ENCODE measurements at places on chromosomes 2 and 18.

GRCh38 chr18:37565101-37565976 is at the start of gene CELF4:
CELF4 (minus strand) TSS chr18:37565798.
- peak; percentile 29 for DNase-seq

GRCh38 chr2:3595985-3596384 is 1.1 kb downstream of the COLEC11 start:
- DNase-seq, result no peak

- no peak for DNase-seq
Measured at GRCh38 chr2:68827666-68828065, 43.5 kb downstream of the BMP10 start.

GRCh38 chr2:102141970-102142828 is at the start of gene IL1R1:
IL1R1 (plus strand) TSS chr2:102142746; CDS start chr2:102157725, 14,979 bp downstream.
- DNase-seq, result peak; percentile 89

DNA sequence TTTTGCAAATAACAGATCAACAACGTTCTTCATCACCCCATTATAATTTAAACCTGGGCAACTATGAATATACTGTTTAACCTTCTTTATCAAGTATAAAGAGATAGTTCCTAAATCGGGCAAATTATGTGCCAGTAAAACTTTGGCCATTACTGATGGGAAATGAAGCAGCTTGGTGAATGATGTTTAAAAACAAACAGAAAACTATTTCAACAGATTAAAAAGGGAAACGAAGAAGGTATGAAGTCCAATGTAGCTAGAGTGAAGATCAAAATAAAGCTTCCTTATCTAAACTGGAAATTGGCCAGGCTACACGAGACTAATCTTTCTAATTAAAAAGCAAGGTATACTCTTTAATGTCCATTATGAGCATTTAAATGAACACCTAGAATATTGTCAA is 6.7 kb upstream of the RBBP8 start:
- no peak for DNase-seq

DNA sequence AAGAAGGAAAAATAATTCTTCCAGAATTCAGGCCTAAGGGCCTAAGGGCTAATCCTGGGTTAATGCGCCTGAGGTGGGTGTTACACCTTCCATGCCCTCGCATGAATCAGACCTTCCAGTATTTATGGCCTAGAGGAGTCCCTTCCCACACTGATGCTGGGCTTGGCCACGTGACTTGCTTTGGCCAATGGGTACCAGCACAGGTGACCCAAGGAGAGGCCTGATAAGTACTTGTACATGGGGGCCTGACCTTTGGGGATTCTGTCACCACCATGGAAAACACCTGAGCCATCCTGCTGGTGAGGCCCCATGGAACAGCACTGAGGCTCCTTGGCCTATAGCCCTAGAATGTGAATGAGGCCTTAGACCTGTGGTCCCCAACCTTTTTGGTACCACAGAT is 79.8 kb downstream of the TNFRSF11A start:
- DNase-seq, result no peak

GRCh38 chr18:61443081-61443725 is 110.0 kb downstream of the CDH20 start:
- no peak for DNase-seq

- DNase-seq, result no peak
Measured at GRCh38 chr2:157184161-157184895, 73.2 kb upstream of the GALNT5 start.

DNA sequence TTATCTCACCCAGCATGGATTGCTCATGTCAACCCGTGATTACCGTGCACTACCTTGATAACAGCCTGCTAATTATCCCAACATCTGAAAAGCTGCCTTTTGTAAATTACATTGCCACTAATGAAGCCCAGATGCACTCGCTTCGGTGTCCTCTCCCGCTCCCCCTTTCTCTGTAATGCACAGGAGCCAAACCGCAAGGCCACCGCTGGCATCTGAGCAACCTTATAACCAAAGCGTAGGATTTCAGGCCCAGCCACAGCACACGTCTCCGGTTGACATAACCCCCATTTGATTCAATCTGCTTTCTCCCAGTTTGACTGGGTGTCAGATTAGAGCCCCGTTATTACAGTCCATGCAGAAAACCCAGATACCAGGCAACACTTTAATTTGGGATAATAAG is 341.2 kb downstream of the ALK start:
- peak; percentile 53 for DNase-seq

GRCh38 chr18:13261661-13262357 is 43.2 kb downstream of the LDLRAD4 start:
- DNase-seq, result no peak

DNA sequence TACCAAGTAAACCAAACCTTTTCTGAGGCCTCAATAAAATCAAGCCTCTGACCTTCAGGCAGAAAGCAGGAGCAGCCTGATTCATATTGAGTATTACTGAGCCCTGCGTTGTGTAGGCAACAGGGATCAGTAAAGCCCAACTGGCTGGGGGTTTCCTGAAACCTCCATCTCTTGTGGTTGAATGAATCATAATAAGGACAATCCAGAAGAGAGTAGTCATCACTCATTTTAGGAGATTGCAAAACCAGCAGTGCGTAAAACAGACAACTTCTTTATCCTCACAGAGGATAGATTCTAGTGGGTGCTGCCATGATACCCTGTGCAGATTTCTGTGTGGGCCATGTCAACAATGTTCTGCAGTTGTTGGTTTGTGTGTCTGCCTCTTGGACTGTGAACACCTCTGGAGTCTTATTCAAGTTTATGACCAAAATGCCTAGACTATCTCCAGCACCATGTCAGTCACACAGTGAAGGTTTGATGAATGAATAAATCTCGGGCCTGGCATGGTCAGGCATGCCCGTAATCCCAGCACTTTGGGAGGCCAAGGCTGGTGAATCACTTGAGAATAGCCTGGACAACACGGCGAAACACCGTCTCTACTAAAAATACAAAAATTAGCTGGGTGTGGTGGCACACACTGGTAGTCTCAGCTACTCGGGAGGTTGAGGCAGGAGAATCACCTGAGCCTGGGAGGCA is 51.8 kb upstream of the RAB27B start:
- no peak for DNase-seq

- DNase-seq, result no peak
Measured at GRCh38 chr18:69031571-69031970, 233.7 kb downstream of the CCDC102B start.

DNA sequence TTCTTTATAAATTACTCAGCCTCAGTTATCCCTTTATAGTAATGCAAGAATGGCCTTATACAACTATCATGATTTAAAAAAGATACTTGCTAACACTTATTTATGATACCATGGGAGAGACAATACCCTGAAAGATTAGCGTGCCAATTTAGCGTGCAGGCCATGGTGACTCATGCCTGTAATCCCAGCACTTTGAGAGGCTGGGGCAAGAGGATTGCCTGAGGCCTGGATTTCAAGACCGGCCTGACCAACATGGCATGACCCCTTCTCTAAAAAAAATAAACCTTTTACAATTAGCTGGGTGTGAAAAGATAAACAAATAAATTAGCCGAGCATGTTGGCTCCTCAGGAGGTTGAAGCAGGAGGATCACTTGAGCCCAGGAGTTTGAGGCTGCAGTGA is 493.4 kb upstream of the FSIP2 start:
- no peak for DNase-seq

DNA sequence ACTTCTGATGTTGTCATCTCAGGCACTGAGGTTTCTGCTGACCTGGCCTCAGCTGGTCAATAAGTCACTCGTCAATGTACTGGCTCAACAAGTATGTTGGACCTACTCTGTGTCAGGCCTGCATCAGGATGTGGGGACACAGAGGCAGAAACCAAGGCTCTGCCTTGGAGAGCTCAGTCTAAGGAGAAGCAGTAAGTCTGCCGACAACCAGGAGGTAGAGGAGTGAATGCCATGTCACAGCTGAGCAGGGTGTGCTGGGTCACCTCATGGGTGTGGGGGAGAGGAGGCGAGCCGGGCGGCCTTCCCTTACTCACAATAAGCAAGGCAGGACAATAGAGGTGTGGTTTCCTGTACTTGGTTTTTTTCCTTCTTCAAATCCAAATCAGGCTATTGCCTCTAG is 75.8 kb downstream of the COLEC12 start:
- DNase-seq, result peak; percentile 33

GRCh38 chr2:35784777-35785176 is 570.8 kb upstream of the CRIM1 start:
- no peak for DNase-seq

DNA sequence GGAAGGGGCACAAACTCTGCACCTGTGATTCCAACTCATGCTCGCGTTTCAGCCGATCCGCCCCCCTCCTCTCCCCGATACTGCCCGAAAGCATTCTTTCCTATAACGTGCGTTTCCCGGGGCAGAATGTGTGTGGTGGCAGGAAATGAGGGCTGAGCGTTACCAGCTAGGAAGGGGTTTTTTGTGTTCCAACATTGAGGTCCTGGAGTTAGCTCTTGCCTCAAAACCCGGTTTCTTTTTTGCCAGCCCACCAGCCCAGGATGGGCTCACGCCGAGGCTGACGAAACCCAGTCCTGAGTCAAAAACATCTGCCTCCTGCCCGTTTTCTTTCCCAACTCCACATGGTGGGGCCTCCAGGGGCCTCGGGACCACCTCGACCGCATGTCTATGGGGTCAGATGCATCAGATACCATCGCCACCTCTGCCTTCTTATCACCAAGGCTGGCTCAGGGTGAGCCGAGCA is 113.7 kb upstream of the COPS8 start:
- no peak for DNase-seq

DNA sequence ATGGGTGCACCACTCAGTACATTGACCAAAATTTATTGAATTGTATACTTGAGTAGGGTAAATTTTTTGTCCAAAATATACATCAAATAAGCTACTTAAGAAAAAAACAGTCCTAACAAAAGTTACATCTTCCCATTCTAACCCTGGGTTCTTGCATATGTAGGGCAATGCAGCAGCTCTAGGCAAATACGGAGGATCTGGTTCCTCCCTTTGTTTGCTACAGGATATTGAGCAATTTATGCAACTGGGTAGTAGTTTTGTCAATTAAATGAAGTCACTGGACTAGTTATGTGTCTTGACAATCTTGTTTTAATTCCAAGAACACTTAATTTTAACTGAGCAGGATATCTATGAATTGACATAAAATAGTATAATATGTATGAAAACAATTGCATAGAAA is 1507.2 kb upstream of the PIK3C3 start:
- DNase-seq, result no peak

GRCh38 chr18:29879763-29880162 is 1162.8 kb downstream of the DSC3 start:
- DNase-seq, result no peak

DNA sequence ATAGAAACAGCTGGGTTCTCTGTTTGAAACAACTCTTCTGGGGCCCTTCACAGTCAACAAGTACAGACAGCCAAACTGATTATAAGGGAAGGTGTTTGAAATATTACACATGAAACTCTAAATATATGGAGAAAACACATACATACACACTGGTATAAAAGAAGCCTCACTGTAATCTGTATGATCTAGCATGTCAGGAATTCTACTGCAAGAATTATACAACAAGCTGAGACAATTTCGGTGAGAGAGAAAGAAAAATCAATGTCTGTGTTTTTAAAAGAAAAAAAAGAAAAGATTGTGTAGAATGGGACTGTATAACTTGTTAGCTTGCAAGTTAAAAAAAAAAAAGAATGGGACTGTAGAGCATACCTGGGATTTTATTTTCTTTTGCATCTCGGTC is 26.3 kb downstream of the IRS1 start:
- DNase-seq, result no peak

GRCh38 chr2:235598532-235599531 is 105.0 kb downstream of the AGAP1 start:
- no peak for DNase-seq

GRCh38 chr2:146981921-146982320 is 862.9 kb upstream of the ACVR2A start:
- DNase-seq, result no peak

DNA sequence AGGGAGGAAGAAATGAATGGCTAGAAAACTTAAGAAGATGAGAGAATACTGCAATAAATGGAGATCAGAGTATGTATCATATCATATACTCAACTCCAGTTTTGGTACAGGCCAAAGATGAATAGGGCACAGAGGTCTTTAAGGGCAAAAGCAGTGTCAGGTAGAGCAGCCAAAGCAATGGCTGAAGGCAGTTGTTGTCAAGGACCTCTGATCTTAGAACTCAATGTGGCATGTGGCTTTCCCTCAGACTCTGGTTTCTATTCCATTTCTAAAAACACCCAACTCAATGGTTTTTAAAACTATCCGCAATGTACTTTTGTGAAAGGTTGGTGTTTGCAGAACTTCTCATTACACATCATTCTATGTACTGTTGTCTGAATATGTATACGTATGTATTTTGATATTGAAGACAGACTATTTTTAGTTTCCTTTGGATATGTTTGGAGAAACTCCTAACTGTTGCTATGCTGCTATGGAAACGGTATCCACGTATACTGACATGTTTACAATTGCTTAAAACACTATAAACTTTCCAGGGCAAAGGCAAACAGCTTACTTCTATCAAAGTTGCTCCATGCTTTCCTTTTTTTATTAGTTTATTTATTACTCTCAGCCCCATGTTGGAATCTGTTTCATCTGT is 58.1 kb upstream of the PELI1 start:
- DNase-seq, result no peak

GRCh38 chr2:226977775-226978190 is 141.9 kb downstream of the RHBDD1 start:
- no peak for DNase-seq

DNA sequence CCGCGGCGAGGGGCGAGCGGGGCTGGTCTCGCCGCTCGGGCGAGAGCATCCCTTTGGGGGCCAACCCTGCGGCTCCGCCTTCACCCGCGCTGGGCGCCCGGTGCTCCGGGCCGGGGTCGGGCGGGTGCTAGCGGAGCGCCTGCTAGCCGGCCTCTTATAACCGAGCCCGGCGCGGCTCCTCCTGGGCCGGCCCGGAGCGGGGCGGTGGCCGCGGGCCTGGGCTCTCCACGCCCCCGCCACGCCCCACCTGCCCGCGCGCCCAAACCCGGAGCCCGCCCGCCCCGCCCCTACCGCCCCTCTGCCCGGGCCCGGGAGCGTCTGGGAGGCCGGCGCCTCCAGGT is at the start of gene FOXI3:
FOXI3 (minus strand) TSS at position 129 of the 341 bp plus-strand sequence. CDS start 158 bp downstream, outside the sequence.
- DNase-seq, result no peak

DNA sequence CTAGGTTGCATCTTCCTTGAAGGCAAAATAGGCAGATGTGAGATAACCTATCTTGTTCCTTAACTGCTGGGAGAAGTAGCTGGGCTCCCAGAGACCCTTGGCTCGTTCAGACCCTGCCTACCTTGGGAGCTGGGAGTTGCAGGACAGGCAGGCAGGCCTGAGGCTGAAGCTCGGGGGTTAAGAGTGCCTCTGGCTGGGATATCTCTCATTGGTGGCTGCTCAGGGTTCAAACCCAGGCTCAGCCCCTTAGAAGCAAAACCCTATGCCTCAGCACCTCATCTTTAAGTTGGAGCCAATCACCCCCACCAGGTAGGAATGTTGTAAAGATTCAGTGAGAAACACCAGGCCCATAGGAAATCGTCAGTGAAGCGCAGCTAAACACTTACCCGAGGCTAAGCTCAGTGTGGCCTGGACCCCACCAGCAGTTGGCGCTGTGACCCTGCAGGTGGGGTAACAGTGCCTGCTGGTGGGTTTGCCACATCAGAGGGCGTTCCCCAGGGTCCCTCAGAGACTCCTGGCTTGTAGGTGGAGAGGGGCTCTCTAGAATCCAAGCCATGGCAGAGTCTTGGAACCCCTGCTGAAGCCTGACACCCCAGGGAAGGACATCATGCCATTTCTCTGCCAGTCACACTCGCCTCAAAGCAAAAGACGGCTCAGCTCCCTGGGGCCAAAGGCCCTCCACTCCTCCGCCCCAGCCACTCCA is 54.6 kb upstream of the GPR17 start:
- peak; percentile 70 for DNase-seq
